ENCODE measurements at places on chromosomes 5 and 9.

DNA sequence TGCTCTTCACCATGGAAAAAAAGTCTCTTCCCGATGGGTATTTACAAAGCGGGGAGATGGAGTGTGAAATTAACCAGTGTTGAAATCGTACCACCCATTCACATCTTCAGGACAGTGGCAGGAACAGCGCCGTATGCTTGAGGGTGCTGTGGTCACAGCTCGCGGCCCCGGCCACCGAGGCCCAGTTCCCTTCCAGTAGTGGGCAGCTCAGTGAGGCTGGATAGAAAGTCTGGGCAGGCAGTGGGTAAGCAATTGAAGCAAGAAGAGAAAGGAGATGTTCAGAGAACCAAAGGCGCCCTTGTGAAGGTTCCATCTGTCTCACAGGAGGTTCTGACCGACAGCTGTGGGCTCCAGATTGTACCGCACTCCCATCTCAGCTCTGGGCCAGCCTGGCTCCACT lies 59.1 kb downstream of the SECISBP2 start:
- no peak for DNase-seq

GRCh38 chr5:40687321-40687720 lies 7.6 kb downstream of the PTGER4 start:
- no peak for DNase-seq

DNA sequence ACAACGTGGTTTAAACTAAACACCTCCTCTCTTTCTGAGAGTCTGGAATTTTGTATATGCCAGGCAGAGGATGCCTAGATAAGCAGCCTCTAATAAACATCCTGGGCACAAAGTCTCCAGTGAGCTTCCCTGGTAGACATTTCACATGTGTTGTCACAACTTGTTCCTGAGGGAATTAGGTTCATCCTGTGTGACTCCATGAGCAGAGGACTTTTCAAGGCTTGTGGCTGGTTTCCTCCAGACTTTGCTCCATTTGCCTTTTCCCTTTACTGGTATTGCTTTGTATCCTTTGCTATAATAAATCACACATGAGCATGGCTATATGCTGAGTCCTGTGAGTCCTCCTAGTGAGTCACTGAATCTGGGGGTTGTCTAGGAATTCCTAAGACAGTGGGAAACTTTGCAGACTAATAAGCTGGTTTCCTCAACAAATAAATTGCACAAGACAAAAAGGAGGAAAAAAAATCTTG lies 77.4 kb downstream of the NR2F1-AS1 start:
- no peak for DNase-seq

DNA sequence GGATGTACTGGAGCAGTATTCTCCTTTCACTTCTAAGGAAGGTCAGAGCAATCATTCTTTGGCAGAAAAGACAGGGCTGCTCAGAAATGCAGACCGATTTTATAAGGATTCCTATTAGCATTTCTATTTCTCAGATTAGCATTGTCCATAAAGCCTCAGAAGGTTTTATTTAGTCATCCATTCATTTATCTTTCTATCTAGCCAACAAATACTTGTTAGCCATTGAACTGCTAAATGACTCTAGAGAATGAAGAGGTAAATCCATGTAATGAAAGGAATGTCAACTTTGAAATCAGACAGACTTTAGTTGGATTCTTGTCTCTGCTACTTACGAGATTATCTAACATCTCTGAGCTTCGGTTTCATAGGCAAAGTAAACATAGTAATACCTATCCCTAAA lies 165.2 kb downstream of the SLC25A46 start:
- DNase-seq = no peak

DNA sequence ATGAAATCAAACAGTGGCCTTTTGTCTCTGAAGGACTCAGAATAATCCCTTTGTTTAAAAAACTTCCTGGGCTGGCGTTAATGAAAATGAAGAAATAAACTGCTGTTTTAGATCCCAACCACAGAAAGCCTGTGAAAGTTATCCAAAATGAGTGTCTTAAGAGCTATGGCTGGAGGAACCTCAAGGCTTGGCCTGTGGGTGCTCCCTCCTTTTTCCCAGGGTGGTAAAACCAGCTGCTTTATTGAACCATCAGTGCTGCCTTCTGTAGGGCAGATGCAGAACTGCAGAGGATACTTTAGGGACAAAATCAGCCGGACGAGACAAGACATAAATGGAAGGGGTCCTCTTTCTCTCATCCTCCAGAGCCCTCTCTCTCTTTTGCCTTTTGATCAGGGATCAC lies 100.9 kb downstream of the SMARCA2 start:
- no peak for DNase-seq

GRCh38 chr5:76688836-76689235 lies 27.1 kb upstream of the F2R start:
- no peak for DNase-seq

DNA sequence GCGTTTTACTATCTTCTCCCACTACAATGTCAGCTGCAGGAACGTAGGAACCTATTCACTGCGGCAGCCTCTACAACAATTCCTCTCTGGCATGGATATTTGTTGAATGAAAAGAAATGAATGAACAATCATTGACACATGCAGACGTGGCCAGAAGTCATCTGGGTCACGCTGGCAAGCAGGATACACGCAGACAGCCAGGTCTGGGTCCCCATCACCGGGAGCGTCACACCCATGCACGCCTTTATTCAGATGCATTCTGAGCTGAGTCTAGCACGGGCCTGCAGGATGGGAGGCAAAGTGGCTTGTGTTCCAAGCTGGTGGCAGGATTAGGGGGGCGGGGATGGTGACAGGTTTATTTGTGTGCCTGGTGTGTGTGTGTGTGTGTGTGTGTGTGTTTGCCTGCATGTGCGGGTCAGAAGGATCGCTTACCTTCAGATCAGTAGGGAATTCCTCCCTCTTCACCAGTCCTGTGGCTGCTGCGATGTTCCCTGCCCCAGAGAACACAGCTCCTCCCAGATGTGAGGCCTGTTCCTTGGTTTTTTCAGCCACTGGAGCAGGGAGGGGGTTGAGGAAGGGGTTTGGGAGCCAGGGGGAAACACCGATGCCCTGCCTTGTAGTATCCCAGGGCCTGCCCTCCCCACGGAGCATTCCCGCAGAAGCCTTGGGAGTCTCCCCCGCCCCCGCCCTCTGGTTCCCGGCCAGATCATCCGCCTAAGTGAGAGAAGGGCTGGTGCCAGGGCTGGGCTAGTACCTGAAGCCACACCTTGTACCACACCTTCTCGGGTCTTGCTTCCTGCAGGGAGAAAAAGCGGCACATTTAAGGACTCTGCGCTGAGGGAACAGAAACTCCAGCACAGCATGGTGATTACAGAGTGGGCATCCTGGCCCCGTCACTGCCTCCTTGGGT lies 4.1 kb downstream of the SNCB start:
- no peak for DNase-seq

GRCh38 chr5:56534102-56534829 lies 281.1 kb upstream of the MAP3K1 start:
- DNase-seq = no peak
